ENCODE measurements at places on chromosomes 3 and 15.

GRCh38 chr15:42359249-42359648, at the start of gene CAPN3:
Gene CAPN3 (plus strand): TSS chr15:42359501. CDS start chr15:42359806, 305 bp downstream.
- DNase-seq, result no peak

- no peak for DNase-seq
Observed at GRCh38 chr3:161559177-161559998, 62.8 kb downstream of the OTOL1 start.

DNA sequence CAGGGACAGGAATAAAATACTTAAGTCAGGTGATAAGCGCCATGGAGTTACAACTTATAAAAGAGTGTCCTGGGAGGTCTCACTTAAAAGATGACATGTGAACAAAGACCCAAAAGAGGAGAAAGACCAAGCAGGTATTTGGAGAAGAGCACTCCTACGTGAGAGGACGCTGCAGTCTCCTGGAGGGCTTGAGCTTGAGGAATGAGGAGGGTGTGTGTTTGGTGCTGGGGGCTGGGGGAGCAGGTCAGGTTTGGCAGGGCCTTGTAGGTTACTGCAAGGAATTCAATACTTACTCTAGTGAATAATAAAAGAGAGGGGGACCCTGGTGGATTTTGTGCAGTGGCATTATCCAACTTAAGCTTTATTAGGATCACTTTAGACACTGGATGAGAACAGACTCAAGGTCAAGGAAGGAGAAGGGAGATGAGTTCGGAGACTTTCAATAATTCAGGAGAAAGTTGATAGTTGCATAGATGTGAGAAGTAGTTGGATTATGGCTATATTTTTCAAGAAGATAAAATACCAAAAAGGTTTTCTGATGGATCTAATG, 32.4 kb downstream of the TNIK start:
- DNase-seq, result no peak

GRCh38 chr3:147733217-147733616, 324.1 kb downstream of the ZIC1 start:
- DNase-seq, result no peak

DNA sequence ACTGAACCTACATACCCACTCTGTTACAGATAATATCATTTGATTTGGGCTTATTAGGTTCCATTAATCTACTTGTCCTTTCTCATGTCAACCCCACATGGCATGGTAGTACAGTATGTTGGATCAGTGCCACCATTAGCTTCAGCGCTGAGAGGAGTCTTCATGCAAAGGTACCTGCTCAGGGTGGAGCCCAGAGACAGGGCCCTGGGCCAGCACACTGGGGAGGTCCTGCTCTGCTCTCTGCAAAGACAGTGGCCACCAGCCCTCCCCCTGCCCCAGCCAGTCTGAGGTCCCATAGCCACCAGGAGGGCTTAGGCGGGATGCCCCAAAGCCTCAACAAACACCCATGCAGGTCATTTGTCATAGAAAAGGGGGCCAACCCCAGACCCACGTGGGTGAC, 71.0 kb downstream of the ATP10A start:
- no peak for DNase-seq

DNA sequence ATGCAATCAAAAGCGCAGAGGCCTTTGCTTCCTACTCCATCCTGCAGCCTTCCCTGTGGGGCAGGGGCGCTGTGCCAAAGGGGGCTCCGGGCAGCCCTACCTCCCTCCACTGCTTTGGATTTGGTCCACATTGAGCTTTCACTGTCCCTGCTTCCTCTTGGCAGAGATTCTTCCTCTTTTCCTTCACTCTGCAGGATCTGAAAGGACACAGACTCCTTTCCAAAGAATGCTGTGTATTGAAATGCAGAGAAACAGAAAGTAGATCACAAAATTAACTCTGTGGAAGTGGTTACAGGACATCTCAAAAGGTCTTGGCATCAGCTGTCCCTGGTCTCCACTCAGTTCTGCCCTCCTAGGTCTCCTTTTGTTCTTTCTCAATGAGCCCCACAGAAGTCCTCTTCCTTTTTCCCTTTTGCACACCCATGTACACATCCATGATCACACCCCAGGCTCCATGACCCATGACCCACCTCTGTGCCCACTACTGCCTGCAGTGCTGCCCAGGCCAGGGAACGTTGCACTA, 64.1 kb downstream of the CCR1 start:
- no peak for DNase-seq

DNA sequence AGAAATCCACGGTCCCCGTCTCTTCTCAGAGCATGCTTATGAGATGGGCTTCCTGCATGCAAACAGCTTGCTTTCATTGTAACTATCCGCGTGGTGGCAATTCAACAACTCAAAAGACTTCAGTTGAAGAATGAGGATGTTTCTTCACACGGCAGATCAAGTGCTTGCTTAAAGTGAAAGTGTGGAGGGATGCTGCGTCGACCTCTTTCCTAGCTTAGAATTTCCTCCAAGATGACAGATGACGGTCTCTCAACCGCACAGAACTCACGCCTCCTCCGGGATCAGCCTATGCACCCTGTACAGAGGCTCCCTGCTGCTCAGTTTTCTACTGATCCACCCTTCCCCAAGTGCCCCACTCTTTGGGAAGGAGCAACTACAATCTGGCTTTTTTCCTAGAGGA, 47.8 kb downstream of the PCSK6 start:
- DNase-seq, result no peak

GRCh38 chr3:35857004-35857403, 217.7 kb downstream of the ARPP21 start:
- no peak for DNase-seq

GRCh38 chr3:105880681-105881290, 12.0 kb upstream of the CBLB start:
- DNase-seq, result no peak

GRCh38 chr15:82650046-82650670, 3.0 kb upstream of the CPEB1 start:
- DNase-seq, result no peak

DNA sequence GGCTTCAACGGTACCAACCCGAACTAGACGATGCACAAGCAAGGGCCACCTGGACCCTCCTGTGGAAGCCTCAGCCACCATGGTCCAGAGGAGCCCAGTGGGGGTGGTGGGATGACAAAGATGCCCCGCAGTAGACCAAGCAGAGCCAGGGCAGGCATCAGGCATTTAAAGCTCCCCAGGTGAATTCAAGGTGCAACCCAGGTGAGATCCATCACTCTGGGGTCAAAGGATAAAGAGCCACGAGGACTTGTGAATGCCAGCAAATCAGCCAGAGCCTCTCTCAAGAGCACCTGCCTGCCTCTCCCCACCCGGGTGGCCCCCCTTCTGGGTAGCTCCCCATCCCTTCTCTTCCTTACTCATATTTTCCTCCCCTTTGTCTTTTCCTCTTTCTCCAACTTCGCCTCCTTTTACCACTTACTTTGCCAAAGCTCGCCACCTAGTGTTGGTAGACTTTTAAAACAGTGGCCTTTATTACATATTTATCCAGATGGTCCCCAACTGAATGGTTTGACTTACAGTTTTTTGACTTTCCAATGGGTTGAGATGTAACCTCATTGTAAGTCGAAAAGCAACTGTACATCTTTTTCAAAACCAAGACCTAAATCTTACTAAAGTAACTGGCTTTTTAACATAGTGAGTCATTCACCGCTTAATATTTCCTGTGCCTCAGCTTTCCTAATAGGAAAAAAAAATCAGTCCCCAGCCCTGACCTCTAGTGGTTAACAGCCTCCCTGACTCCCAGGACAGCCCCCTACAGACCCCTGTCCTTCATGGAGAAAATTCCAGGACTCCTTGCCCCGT, 18.8 kb downstream of the PLA2G4F start:
- DNase-seq, result no peak

GRCh38 chr15:52486003-52486996, 42.4 kb downstream of the MYO5A start:
- no peak for DNase-seq

DNA sequence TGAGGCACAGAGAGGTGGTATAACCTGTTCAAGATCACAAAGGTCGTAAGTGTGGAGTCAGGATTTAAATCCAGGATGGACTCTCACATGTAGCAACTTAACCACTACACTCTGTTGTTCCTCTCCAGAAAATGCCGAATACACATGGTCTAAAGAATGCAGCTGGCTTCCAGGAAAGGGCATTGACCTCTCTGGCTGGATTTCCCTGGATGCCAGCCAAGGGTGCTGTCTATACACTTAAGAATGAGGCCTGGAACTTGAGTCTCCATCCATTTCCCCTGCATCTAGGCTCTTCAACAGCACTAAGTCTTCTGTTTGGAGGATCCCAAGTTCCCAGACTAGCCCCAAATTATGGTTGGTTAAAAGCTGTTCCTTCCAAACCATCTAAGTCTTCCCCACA, 60.5 kb downstream of the CERS3 start:
- DNase-seq, result no peak

GRCh38 chr3:100947119-100947518, 46.1 kb downstream of the ABI3BP start:
- DNase-seq, result no peak

DNA sequence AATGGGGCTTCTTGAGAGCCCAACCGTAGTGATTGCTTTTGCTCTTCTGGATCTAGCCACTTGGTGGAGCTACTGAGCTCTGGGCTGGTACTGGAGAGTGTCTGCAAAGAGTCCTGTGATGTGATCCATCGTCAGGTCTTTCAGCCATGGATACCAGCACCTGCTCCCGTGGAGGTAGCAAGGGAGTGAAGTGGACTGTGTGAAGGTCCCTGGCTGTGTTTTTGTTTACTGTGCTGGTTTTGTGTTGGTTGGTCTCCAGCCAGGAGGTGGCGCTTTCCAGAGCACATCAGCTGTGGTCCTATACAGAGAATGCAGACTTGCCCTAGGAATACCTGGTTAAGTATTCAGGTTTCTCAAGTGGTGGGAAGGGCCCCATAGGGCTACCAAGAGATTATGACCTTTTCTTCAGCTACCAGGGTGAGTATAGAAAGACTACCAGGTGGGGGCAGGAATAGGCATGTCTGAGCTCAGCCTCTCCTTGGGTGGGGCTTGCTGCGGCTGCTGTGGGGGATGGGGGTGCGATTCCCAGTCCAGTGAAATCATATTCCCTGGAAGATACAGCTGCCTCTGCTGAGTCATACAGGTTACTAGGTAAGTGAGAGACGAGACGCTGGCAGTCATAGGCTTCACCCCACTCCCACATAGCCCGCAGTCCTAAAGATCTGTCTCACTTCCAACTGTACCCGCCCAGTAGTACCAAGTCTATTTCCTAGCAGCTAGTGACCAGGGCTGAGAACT, 733.7 kb downstream of the ZNF385D start:
- DNase-seq, result no peak

- DNase-seq, result no peak
Observed at GRCh38 chr15:43241100-43241499, 20.3 kb upstream of the EPB42 start.

- no peak for DNase-seq
Observed at GRCh38 chr3:175601521-175601920, 742.4 kb downstream of the NAALADL2 start.

GRCh38 chr3:119570229-119570628, 9.1 kb upstream of the ADPRH start:
- DNase-seq, result no peak

GRCh38 chr3:25500706-25501210, 72.7 kb downstream of the RARB start:
- no peak for DNase-seq

GRCh38 chr3:78088006-78088405, 1048.1 kb downstream of the ROBO2 start:
- DNase-seq, result no peak

DNA sequence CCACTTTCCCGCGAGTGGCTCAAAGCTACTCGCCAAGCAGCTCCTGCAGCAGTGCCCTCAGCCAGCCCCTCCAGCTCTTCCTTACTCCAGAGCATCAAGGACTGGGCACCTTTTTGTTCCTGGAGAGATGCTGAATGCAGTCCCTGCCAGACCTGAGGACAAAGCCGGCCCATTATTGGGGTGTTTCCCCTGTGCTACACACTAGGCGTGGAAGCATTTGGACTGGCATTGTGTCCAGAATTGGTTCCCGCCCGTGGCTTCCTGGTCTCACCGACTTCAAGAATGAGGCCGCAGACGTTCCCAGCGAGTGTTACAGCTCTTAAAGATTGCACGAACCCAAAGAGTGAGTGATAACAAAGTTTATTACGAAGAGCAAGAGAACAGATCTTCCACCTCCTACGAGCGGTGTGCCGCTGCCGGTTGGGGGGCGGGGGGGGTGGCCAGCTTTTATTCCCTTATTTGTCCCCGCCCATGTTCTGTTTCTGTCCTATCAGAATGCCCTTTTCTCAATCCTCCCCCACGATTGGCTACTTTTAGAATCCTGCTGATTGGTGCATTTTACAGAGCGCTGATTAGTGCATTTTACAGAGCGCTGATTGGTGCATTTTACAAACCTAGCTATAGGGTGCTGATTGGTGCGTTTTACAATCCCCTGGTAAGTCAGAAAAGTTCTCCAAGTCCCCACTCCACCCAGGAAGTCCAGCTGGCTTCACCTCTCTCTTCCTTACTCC, 62.4 kb downstream of the NSMCE3 start:
- no peak for DNase-seq

- DNase-seq, result no peak
Observed at GRCh38 chr3:110262896-110263295, 808.7 kb upstream of the NECTIN3 start.

GRCh38 chr3:72844436-72844993, 3.7 kb downstream of the SHQ1 start:
- DNase-seq, result no peak

GRCh38 chr15:57358571-57358970, 17.7 kb upstream of the CGNL1 start:
- no peak for DNase-seq

- DNase-seq, result no peak
Observed at GRCh38 chr3:15932348-15933300, 134.8 kb upstream of the ANKRD28 start.

- no peak for DNase-seq
Observed at GRCh38 chr3:42582474-42583070, 805 bp upstream of the SEC22C start.

- no peak for DNase-seq
Observed at GRCh38 chr3:27641271-27641800, 80.8 kb downstream of the EOMES start.

- no peak for DNase-seq
Observed at GRCh38 chr3:65883613-65884012, 155.1 kb downstream of the MAGI1 start.

All from CD4-positive, alpha-beta T cell treated with Interleukin-17A for 4 hours (primary cell).